ENCODE measurements at places on chromosomes 13 and 19.
A peak's percentile ranks its signal among the peaks of the same experiment; 100 is the strongest.

GRCh38 chr13:102333320-102334198 lies 68.3 kb downstream of the FGF14 start:
- no peak for DNase-seq

GRCh38 chr13:110525328-110526319 lies 35.9 kb downstream of the RAB20 start:
- DNase-seq: no peak

DNA sequence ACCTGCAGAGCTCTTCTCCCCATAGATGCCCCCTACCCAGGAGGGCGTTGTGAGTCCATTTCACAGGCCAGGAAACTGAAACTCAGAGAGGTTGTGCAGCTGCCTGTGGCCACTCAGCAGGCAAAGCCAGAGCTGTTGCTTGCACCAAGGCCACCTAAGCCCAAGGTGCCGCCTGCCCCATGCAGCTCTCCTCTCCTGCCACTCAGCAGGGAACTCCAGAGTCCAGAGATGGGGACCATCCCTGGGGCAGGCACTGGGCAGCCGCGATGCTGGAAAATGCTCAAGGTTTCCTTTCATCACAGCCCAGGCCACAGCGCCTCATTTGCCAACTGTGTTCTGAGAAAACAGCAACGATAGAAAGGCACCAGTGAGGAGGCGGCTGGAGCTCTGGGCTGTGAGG lies 41.0 kb upstream of the PEPD start:
- no peak for DNase-seq

DNA sequence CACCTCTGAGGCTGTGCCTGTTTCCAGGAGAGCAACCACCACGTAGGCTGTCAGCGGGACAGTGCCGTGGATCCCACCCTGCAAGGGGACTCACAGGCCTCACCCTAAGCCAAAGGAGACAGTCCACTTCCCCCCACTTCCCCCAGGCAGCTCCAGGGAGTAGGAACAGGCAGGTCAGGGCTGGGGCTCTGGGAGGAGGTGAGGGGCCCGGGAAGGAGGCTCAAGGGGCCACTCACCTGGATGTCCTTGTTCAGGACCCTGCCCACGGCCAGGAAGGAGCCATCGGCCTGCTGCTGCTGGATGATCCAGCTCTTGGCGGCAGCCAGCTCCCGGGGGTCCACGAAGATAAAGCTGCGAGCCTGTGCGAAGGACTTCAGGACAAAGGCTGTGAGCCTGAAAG lies 25.6 kb downstream of the F2RL3 start:
- no peak for DNase-seq

DNA sequence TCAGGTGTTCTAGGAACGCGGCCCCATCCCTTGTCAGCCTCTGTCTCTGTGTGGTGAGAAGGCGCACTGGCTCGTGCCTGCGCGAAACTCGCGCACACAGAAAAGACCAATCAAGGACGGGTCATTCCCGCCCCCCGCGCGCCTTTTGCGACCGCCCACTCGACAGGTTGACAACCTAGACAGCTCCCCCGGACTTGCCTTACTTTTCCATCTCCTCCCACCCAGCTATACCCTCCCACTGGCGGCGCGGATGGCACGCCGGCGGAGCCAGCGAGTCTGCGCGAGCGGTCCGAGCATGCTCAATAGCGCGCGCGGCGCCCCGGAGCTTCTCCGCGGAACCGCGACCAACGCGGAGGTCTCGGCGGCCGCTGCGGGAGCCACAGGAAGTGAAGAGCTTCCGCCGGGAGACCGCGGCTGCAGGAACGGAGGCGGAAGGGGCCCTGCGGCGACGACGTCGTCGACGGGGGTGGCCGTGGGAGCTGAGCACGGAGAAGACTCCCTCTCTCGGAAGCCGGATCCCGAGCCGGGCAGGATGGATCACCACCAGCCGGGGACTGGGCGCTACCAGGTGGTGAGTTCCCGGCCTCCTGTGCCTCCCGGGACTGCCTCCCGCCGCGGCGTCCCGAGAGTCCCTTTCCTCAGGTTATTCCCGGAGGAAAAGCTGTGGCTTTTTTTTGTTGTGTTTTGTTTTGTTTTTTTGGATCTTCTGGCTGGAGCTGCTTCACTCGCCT lies at the start of gene NDFIP2:
TSS of gene NDFIP2 (plus strand) at position 202 of the 731 bp plus-strand sequence. CDS start at position 251, 49 bp downstream.
- DNase-seq: peak; percentile 70

DNA sequence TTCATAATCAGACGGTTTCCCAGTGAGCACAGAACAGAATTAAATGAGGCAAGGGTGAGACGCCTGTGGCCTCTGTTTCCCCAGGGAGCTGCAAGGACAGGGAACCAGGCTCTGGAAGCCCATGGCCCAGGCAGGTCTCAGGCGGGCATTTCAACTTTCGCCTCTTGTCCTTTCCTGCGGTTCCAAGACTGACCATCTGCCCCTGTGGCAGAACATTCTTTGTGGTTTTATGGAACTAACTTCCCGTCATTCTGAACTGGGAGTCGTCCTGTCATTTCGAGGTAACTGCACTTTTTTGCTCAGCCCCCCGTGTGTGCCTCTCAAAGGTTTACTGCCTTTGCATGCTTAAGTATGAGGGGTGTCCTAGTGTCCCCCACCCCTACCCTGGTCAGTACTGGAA lies 70.9 kb downstream of the KL start:
- no peak for DNase-seq

GRCh38 chr13:21930536-21930935 lies 259.7 kb downstream of the FGF9 start:
- no peak for DNase-seq

- DNase-seq: no peak
These were observed 2.2 kb downstream of the NAXD start for GRCh38 chr13:110617321-110618072.

- DNase-seq: no peak
These were observed 23.5 kb downstream of the FAM187B start for GRCh38 chr19:35204799-35205732.

DNA sequence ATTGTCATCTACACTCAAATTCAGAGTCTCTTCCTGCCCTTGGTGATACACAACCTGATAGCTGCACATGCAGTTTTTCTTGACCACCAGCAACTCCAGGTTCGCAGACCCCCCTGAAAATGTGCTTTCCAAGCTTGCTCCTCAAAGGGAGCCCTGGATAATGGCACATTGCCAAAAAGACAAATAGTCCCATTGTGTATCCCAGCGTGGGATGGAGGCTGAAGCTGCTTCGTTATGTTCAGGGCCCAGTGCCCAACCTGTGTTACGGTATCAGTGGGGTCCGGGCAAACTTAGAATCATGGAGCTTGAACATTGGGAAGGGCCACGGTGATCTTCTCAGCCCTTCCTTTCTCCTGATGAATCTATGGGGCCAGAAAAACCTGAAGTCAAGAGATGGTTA lies 173.0 kb downstream of the TEX29 start:
- no peak for DNase-seq
